H1 (cell line): ENCODE measurements at places on chromosomes 7 and 10. TPM values are rescaled to one million over a fixed set of nuclear protein-coding genes. Genes with fewer than 3 reads are reported as not detected.

Gene CYP2C8
- 0.32 TPM in 1 of 2 replicates, not detected in the other for total RNA-seq

Gene DEPP1
- 0.67 and 0.80 TPM in 2 replicates for total RNA-seq

GRCh38 chr7:120864141-120864900 lies 6.4 kb upstream of the TSPAN12 start:
- H3K4me1 ChIP-seq: no peaks in the 10 kb centered on the region
- DNase-seq: no peak
- no peaks in the 10 kb centered on the region for H3K36me3 ChIP-seq
- H3K27me3 ChIP-seq: no peaks in the 10 kb centered on the region

DNA sequence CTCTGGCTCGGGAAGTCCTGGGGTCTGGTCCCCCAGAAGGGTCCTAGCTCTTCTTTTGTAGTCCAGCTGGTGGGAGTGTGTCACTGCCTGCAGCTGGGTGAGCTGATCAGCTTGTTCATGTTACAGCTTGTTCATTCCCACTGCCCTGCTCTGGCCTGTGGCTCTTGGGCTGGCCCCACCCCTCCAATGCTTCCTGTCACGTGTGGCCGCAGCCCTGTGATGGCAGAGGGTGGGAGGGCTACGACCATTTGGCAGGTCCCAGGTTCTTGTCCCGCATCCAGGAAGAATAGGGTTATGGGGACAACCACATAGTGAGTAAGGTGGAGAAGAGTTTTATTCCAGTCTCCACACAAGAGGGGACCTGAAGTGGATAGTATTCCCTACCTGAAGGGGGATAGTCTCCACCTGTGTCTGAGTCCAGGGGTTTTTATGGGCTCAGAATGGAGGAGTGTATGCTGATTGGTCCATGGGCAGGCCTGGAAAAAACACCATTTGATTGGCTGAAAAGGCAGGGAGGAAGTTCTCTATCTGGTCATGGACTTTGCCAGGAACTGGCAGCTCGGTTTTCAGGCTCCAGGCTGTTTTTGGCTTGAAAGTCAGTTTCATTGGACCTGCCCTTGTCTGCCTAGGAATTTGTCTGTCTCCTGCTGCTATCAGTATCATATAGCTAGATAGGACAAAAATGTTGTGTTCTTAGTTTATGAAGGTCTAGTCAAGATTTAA lies 13.1 kb downstream of the SDHAF3 start:
- no peaks in the 10 kb centered on the region for H3K36me3 ChIP-seq
- DNase-seq: no peak
- H3K27me3 ChIP-seq: no peaks in the 10 kb centered on the region
- H3K4me1 ChIP-seq: peaks cover 13% of the 10 kb centered on the region

- H3K36me3 ChIP-seq: peaks cover 85% of the 10 kb centered on the region
- no peaks in the 10 kb centered on the region for H3K4me1 ChIP-seq
- H3K27ac ChIP-seq: no peak overlapping the region
- DNase-seq: no peak
- no peaks in the 10 kb centered on the region for H3K27me3 ChIP-seq
Measured at GRCh38 chr10:5919568-5919967, 29.5 kb downstream of the FBH1 start.

- no peak overlapping the region for H3K27ac ChIP-seq
- no peaks in the 10 kb centered on the region for H3K36me3 ChIP-seq
- no peaks in the 10 kb centered on the region for H3K27me3 ChIP-seq
- H3K4me3 ChIP-seq: no peak overlapping the region
- DNase-seq: no peak
Measured at GRCh38 chr10:79074732-79075131, 6.0 kb downstream of the ZMIZ1 start.

DNA sequence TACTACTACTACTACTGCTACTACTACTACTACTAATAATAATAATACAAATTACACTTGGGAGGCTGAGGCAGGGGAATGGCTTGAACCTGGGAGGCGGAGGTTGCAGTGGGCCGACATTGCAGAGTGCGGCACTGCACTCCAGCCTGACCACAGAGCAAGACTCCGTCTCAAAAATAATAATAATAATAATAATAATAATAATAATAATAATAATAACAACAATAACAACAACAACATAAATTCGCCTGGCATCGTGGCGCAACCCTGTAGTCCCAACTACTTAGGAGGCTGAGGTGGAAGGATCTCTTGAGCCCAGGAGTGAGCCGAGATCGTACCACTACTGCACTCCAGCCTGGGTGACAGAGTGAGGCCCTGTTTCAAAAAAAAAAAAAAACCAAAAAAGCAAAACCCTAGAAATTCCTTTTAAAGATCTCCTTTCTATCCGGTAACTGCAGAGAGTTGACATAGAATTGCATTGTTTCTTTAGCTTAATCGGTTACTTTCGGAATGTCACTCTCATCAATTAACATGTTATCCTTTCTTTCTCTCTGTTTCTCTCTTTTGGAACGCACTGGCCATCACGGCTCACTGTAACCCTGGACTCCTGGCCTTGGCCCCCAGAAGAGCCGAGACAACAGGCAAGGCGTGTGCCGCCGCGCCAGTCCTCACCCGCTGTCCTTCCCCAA lies 972 bp downstream of the PHYH start:
- H3K4me3 ChIP-seq: peak overlapping the region; percentile 53
- DNase-seq: no peak
- no peak overlapping the region for H3K27ac ChIP-seq
- no peaks in the 10 kb centered on the region for H3K27me3 ChIP-seq

DNA sequence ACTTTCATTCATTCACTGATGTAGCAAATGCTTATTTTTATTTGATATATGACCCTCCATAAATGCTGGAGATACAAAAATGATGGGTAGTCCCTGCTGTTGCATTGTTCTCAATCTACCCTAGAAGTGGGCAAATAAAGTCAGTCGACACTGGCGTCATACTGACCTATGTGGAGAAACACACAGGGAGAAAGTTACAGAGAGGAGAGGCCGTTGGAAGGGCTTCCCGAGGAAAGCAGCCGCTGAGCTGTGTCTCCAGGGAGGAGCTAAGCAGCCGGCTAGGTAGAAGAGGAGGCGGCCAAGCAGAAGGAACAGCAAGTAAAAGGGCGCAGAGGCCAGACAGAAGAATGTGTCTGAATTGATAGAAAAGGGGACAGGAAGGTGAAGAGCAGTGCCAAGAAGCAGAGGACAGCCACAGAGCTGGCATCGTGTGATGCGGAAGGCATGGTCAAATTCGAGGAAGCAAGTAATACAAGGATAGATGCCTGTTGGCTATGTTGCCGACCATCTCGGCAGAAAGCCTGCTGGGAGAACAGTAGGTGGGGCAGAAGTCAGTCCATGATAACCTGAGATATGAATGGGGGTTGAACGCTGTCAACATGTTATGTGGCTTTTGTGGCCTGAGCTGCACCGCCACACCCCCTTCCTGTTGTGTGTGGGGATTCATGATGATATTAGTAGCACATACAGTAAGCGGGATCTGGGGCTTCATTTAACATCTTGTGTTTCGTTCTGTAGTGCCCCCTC lies 25.9 kb downstream of the ST8SIA6 start:
- peak; percentile 41 for DNase-seq
- no peaks in the 10 kb centered on the region for H3K36me3 ChIP-seq
- H3K27me3 ChIP-seq: no peaks in the 10 kb centered on the region

- DNase-seq: no peak
- no peak overlapping the region for H3K27ac ChIP-seq
- no peaks in the 10 kb centered on the region for H3K36me3 ChIP-seq
- H3K4me1 ChIP-seq: peaks cover 8% of the 10 kb centered on the region
Measured at GRCh38 chr10:49696311-49696710, 16.9 kb downstream of the C10orf53 start.

- no peaks in the 10 kb centered on the region for H3K27me3 ChIP-seq
- no peak overlapping the region for H3K4me3 ChIP-seq
- H3K36me3 ChIP-seq: no peaks in the 10 kb centered on the region
Measured at GRCh38 chr7:110568932-110569331, 522.0 kb upstream of the LRRN3 start.
